T-helper 9 cell (primary cell): ENCODE measurements at places on chromosomes 11 and 22.

DNA sequence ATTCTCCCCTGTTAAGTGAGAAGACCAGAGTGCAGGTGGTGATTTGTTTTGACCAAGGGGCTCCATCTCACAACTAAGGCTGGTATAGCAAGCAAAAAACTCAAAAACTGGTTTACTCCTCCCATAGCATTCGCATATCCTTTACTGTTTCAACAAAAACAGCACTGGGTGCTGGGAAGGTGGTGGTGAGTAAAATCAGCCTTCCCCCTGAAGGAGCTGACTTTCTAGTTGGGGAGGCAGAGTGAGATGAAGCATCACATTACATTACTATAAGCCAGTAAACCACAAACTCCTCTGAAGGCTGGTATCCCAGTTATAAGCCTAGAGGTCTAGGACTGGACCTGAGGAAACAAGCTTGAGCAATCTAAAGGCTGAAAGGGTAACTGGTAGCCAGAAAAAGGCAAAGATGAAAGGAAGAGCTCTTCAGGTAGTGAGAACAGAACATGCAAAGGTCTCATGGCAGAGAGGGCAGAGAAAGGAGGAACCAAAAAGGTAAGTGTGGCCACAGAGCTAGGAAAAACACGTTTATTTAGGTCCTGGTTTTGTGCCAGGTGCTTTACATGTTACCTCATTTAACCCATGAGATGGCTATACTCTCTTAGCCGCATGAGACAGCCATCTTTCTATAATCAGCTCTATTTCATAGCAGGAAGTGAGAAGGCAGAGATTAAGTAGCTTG is 22.3 kb downstream of the TMEM123 start:
- no peak for DNase-seq

GRCh38 chr11:74139151-74139918 is 31.5 kb downstream of the C2CD3 start:
- DNase-seq: no peak

- no peak for DNase-seq
These were observed 1.2 kb downstream of the GUCD1 start for GRCh38 chr22:24553597-24554312.

GRCh38 chr11:10303558-10304363 is 1.1 kb upstream of the ADM start:
- no peak for DNase-seq
